DND-41 (cell line): ENCODE measurements at places on chromosomes 1 and 21.

DNA sequence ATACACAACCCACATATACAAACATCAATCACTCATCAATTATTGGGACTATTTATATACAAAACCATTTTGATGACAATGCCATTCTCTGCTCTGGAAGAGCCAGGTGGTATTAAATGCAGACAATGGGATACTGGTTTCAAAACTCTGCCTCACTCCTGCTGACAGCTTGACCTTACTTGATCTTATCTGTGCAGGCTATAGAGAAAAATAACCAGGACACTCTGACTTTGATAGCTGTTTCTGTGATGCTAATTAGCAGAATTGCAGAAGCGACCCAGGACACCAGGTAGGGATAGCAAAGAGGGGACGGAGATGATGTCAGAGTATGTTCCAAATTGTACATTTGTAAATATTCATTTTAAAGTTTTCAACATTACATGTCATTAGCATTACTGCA is 89.5 kb downstream of the OLFM3 start:
- DNase-seq = no peak

- DNase-seq = peak; percentile 97
Observed at GRCh38 chr1:235866913-235867845, 473 bp upstream of the LYST start.

GRCh38 chr1:58718435-58718834 is 18.6 kb upstream of the MYSM1 start:
- DNase-seq = peak; percentile 58

DNA sequence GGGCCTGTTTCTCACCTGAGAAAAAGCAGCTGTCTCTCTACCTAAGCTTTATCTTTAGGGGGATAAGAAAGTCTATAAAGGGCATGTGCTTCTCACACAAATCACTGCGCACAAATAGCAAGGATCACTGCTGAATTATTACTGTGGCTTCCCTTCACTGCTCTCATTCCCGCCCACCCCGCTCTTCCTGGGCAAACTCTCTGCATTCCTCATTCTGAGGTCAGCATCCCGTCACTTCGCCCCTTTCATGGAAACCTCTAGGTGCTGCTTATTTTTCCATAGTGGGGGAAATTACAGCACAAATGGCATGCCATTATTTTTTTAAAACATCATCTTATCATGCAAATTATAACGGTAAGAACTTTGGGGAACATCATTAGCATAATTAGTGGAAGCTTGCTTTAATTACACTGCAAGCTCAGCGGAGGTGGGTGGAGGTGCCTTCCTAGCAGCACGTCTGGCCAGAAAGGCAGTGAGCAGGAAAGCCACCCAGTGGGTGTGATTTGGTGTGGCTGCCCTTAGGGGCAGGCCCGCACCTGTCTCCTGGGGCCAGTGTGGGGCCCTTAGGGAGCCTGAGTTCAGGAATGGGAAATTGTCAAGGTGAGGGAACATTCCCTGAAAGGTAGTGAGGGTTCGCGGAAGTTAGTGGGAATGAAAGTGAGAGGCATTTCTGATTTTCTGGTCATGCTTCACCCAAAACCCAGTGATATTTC is 105.9 kb downstream of the LAMC2 start:
- no peak for DNase-seq

DNA sequence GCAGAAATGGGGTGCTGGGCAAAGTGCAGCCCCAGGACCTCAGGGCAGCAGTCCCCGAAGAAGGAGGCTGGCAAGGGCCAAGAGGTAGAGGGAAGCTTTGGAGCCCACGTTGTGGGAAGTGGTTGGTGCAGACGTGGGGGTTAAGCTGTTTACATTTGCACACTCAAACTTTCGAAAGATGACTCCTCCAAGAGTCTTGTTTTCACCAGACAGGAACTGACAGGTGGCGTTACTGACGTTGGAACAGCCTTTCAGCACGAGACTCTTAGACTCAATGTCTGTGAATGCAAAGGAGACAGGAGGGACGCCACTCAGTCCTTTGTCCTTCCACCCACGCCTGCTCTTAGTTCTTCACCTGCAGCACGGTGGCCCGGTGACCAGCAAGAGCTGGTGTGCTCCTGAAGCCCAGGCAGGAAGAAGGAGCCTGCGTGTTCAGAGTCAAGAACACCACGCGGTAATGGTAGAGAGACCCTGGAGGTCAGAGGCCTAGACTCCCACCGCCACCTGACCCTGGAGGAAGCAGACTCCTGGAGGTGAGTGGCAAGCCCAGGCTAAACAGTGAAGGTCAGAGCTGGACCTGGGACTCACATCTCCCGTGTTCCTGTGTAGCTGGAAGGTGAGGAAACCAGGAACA is 15.9 kb downstream of the LYPD8 start:
- no peak for DNase-seq

DNA sequence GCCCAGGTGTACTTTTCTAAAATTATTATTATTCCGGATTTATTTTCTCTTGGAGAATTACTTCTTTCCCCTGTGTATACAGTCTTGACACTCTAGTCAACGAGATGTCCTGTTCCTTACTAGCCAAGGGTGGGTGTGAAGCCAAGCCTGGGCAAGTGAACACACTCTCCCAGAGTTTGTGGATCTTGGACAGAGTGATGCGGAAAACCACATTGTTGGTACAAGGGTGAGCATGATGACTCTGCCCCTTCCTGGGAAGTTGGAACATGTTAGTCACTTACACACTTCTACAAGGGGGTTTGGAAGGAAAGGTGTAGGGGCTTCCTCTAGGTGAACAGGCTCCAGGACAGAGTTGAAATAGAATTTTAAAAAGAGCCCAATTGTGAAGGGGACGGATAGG is 20.0 kb upstream of the RD3 start:
- no peak for DNase-seq

GRCh38 chr1:11284784-11285183 is 11.8 kb downstream of the UBIAD1 start:
- DNase-seq = no peak

DNA sequence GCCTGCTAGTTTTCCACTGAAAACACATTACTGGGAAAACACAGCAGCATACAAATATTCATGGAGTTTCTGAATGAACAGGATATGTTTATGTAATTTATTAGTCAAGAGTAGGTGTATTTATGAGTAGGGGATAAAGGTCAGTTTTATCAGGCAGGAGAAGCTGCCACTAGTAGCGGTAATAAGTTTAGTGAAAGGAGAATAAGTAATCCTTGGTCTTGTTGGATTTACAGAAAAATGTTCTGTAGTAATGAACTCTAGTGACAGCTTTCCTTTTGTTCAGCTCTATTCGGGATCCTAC is 1.2 kb downstream of the MAST2 start:
- no peak for DNase-seq

- DNase-seq = no peak
Observed at GRCh38 chr21:26756491-26757159, 88.6 kb downstream of the ADAMTS1 start.

- no peak for DNase-seq
Observed at GRCh38 chr1:30745156-30745833, 12.3 kb downstream of the LAPTM5 start.

DNA sequence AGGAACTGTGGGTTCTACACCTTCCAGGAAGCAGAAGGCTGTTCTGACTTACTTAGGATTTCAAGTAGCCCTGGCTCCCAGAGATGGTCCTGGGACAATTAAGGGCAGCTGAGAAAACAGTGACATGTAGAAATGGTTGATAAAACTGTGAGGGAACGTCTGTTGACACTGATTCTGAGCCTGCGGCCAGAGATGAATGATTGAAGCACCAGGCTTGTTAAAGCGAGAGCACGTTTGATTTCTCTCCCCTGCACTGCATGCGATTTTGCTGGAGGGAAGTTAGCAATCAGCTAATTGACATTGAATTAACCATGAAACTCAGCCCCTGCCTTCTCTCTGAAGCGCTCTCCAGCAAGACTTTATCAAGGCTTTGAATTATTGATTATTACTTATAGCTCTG is 29.9 kb upstream of the POU3F1 start:
- DNase-seq = no peak

DNA sequence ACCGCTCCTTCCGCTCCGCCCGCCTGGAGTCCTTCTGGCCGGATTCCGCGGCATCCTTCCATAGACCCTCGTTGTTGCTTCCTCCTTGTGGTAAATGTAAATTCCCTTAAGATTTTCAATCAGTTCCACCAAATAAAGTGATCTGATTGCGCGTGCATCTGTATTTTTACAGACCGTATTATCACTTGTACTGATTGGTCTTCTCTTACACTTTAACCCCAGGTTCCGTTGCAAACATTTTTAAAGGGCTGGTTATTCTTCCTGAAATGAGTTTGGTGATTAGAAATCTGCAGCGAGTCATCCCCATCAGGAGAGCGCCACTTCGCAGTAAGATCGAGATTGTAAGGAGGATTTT is 483 bp downstream of the YBEY start:
- DNase-seq = no peak

GRCh38 chr1:183331091-183331742 is 87.0 kb downstream of the NMNAT2 start:
- no peak for DNase-seq

GRCh38 chr1:154556422-154556821 is 2.0 kb downstream of the UBE2Q1 start:
- no peak for DNase-seq

GRCh38 chr1:47534436-47534835 is 96.6 kb downstream of the FOXD2 start:
- no peak for DNase-seq

DNA sequence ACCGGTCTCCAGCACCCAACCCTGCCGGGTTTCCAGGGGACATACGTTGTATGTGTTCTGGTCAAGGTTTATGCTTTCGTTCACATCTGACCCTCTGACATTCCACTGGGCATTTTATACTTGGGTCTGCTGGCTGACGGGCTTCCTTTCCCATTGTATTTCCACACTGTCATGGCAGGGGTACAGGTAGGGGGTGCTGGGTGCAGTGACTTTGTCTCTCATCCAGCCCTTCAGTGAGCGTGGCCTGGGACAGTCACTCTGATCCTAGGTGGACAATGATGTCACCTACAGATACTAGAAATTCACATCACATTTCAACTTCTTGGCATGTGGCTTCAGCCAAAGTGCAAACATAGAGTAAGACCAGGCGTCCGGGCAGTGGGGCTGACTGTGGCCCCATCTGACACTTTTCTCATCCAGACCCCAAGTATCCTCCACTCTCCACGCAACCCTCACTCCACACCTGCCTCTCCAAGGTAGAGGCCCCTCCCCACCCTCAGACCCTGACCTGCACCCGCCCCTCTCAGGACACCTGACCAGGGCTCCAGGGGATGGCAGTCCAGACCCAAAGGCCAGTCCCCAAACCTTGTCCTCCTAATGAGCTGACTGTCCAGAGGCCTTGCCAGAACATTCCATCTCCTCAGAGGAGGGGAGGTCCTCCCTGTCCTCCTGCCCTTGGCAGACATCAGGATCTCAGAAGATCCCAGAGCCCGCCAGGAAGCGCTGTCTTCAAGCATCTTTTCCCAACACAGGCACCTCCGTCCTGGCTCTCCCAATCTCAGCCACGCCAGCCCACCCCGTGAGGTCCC is 743 bp upstream of the KRTAP10-10 start:
- DNase-seq = no peak

DNA sequence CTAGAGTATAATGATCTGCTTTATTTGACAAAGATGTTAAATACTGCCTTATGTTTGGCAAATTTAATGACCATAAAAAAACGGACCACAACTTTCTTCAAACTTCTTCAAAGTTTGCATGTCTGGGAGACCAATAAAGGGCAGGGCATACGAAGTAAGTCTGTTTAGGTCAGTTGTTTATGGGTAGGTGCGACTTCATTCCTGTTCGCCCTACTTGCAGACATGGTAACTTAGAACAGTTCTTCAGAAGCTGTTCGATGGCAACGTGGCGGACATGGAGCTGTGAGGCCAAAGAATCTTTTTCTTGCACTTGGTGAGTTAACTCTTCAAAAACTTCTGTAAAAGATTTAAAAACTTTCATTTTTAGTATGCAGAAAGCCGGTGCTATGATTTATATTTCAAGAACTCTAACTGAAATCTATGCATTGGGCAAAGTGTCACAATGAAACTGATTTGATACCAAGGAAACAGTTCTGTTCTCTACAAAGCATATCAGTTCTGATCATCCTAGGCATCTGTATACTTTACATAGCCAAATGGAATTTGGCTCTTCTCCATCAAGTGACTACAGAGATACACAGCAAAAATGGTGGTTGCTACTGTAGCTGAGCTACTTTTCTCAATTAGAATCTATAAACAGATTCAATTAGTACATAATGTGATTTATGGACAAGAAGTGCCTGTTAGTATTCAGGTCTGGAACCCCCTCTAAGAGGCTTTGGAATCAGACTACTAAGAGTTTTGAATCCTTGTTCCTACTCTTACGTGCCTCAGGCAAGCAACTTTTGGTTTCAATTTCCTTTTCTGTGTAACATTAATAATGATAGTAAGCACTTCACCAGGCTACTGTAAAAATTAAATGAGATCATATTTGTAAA is 25.7 kb downstream of the C21orf91 start:
- no peak for DNase-seq

GRCh38 chr1:200866521-200866920 is 6.3 kb upstream of the GPR25 start:
- DNase-seq = no peak

GRCh38 chr1:46372431-46372830 is 21.7 kb upstream of the FAAH start:
- DNase-seq = no peak

DNA sequence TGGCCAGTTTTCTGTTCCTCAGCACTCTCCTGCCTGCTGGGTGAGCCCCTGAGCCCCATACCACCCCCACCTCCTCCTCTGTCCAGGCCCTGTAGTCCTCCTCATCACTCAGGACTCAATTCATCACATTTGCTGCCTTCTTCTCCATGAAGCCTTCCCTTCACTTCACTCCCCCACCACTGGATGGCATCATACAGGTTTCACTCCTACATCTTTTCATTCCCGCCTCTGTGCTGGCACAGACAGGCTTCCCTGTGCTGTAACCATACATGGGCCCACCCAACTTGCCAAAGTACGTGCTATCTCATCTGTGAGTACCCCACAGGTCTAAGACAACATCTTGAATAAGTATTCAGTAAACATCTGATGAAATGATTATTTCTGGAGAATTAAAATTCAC is 56.9 kb downstream of the SLC45A1 start:
- peak; percentile 41 for DNase-seq

- no peak for DNase-seq
Observed at GRCh38 chr1:29880556-29880955, 644.2 kb downstream of the PTPRU start.

GRCh38 chr1:169053196-169053595 is 53.3 kb upstream of the ATP1B1 start:
- DNase-seq = no peak

- no peak for DNase-seq
Observed at GRCh38 chr1:208078752-208079151, 165.4 kb downstream of the PLXNA2 start.

DNA sequence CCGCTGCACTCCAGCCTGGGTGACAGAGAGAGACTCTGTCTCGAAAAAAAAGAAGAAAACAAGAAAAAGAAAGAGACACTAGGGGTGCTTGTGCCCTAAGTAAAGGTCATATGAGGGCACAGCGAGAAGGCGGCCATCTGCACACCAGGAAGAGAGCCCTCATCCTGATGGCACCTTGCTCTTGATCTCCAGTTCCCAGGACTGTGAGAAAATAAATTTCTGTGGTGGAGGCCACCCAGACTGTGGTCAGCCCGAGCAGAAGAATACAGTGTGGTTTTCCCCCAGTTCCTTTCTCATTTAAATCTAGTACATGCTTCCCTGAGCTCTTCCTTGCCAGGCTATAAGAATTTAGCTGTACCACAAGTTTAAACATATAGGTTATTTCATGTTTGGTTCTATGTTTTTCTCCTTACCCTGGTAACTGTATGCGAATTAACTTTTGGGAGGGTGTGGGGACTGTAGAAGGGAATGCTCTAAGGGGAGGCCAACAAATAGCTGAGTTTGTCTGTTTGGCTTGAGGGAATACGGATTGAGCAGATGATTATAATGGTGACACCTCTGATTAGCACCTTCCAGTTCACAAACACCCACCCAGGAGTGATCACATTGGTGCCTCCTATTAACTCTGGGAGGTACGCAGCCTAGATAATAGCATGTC is 119.6 kb upstream of the ERRFI1 start:
- peak; percentile 80 for DNase-seq
